CD4-positive, alpha-beta memory T cell (primary cell): ENCODE measurements at places on chromosomes 6 and 20. TPM values are rescaled to one million over a fixed set of nuclear protein-coding genes. Genes with fewer than 3 reads are reported as not detected.

Gene OTOR
- total RNA-seq, result not detected

Gene MUC22
- not detected for total RNA-seq

Gene VGLL2
- not detected for total RNA-seq

Gene ARMC2
- total RNA-seq, result 11.2 TPM

Gene SLC32A1
- not detected for total RNA-seq

Gene PPP1R16B
- 54.3 TPM for total RNA-seq

Gene ZSCAN31
- 0.73 TPM for total RNA-seq

Gene TPBG
- total RNA-seq, result 0.79 TPM

Gene FITM2
- total RNA-seq, result 5.8 TPM

Gene RNF182
- total RNA-seq, result not detected

Gene GSTA3
- total RNA-seq, result not detected

Gene DDO
- not detected for total RNA-seq

Gene GGTLC1
- not detected for total RNA-seq

Gene ARG1
- total RNA-seq, result not detected

Gene CST8
- total RNA-seq, result not detected

Gene RGS17
- not detected for total RNA-seq

Gene FERMT1
- not detected for total RNA-seq

Gene CST2
- total RNA-seq, result not detected

Gene EYA4
- total RNA-seq, result not detected

Gene NKX2-2
- total RNA-seq, result not detected

Gene C4B
- total RNA-seq, result 5.0 TPM

Gene EDN3
- total RNA-seq, result 0.93 TPM

Gene MAPK13
- 29.6 TPM for total RNA-seq

Gene BTBD9
- 40.4 TPM for total RNA-seq

Gene THBD
- 0.29 TPM for total RNA-seq

Gene MOG
- not detected for total RNA-seq

Gene CYP39A1
- not detected for total RNA-seq

Gene SDC4
- 3.9 TPM for total RNA-seq

Gene GPRC6A
- not detected for total RNA-seq

Gene AURKA
- 1.7 TPM for total RNA-seq

Gene SLC12A5
- not detected for total RNA-seq

Gene LCA5
- 0.22 TPM for total RNA-seq

Gene RNF39
- not detected for total RNA-seq

Gene HRH3
- not detected for total RNA-seq

Gene DDRGK1
- 61.0 TPM for total RNA-seq
